ENCODE measurements at places on chromosomes 12 and 14.

DNA sequence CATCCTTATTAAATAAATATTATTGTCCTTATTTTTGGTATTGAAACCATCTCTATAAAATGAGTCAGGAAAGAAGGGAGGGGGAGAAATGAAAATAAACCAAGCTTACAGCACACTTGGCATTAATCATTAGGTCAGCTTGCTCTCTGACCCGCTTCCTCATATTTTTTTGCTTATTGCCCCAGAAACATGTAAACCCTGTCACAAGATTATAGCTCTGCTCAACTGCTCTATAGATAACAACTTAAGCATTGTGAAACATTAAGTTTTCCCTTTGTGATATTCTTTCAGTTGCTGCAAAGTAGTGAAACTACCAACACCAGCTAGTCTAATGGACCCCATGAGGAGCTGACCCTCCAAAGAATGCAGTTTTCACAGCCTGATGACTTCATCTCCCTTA is 819.5 kb downstream of the SLC16A7 start:
- DNase-seq, result no peak

GRCh38 chr12:71626768-71627167 is 36.9 kb downstream of the ZFC3H1 start:
- no peak for DNase-seq

DNA sequence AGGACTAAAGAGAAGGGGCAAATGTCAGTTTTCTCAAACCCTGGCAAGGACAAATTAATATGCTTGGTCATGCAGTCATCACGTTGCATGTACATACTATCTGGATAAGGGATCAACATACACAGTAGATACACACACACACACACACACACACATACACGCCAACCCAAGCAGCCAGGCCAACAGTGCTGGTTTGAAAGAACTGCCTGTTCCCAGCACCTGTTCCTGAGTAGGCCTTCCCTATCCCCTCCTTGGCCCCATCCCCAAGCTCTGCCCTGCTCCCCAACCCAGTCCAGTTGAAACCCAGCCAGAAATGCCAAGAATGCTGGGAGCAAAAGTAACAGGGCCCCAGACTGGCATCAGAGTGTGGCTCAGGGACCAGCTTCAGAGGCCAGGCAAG is 4.4 kb downstream of the ITGA7 start:
- no peak for DNase-seq

- DNase-seq, result no peak
Observed at GRCh38 chr14:23579311-23579630, 681 bp upstream of the JPH4 start.

- DNase-seq, result no peak
Observed at GRCh38 chr12:10075451-10075850, 23.3 kb downstream of the CLEC1A start.

DNA sequence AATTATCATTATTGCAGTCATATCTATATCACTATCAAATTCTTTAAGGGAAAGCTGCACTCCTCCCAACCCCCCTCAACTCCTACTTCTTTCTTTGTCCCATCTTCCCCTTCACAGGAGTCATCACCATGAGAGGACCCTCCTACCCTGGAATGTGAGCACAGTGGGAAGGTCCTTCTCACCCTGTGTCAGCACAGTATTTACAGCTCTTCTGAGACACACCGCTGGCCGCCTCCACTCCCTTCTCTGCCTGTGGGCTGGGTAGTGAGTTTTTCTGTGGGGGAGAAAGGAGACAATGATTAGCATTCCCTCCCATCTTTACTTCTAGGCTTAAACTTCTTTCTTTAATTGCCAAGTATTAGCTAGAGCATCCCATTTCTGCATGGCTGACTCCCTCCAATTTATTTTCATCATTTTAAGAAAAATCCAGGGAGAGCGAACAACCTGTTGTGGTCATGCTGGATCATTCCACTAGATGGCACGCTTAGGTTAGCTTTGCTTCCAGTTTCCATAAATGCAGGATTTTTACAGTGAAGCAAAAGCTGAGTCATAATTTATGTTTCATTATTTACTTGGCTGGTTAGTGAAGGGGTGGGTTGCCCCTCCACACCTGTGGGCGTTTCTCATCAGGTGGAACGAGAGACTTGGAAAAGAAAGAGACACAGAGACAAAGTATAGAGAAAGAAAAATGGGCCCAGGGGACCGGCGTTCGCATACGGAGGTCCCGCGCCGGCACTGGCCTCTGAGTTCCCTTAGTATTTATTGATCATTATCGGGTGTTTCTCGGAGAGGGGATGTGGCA is 188.5 kb downstream of the ALX1 start:
- DNase-seq, result peak; percentile 5

DNA sequence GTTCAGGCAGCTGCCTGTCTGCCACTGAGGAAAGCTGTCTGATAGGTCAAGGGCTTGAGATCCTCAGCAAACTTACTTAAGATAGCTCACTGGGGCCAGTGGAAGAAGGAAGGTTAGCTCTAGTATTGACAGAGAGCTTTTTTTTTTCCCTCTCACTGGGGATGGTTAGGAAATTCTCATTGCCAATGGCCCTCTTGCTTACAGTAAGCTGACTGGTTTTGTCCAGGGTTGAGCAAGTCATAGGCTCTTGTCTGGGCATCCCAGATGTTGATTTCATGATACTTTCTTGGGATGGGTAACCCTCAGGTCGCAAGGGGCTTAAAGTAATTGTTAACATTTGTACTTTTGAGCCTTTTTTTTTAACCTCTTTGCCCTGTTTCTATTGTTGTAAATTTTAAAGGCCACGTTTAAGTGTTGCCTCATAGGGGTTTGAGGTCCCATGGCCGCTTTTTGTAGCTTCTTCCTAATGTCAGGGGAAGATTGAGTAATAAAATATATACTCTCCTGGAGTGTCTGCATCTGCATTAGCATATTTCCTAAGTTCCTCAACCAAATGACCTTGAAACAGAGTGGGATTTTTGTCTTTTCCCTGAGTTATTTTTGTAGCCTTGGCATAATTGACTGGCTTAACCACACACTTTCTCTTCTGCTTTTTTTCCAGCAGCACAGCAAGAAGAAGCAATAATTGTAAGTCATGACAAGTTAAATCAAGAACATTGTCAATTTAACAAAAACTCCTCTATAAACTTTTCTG is 716.0 kb downstream of the LRFN5 start:
- DNase-seq, result no peak

GRCh38 chr14:79727900-79728299 is 483.4 kb downstream of the DIO2 start:
- no peak for DNase-seq

DNA sequence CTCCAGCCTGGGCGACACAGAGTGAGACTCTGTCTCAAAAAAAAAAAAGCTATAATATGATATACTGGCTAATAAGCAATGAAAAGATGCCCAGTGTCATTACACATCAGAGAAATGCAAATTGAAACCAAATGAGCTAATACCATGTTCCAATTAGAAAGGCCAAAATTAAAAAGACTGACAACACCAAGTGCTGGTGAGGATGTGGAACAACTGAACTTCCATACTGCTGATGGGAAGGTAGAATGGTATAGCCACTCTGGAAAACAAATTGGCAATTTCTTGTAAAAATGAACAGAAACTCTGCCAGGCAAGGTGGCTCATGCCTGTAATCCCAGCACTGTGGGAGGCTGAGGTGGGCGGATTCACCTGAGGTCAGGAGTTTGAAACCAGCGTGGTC is 8.5 kb upstream of the PHETA1 start:
- no peak for DNase-seq

DNA sequence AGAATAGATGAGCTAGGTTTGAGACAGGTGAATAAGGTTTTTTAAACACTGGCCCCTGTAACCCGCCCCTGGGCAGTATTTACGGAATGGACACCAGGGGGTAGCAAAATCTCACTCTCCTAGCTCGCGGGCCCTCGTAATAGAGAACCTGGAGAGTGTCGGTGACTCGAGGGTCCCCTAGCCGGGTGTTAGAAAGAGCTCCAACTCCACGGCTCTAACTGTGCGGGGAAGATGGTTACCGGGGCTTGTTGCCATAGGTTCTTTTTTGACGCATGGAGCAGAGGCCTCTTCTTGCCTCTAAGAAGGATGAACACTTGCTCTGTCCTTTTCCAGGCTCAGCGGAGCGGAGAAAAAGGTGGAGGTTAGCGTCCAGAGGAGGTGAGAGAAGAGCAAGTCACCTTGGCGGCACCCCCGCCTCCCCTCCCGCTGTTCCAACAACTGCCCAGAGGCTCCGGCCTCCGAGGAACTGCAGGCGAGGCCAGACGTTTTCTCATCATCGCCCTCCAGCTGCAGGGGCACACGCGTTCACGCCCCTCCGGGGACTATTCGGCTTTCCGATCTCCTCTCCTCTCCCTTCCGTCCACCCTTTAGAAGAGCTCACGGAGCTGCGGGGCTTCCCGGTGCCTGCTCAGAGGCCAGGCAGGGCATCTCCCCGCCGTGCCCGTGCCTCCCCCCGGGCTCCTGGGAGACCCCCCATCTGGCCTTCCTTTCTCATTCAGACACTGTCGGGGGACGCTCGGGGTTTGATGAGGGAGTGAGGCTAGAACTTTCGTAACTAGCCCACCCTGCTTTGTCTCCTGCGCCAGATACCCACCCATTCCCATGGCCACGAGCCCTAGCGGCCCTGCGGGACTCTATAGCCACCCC is 1.4 kb upstream of the ARHGEF40 start:
- peak; percentile 78 for DNase-seq

GRCh38 chr12:58313091-58313855 is 371.9 kb downstream of the ATP23 start:
- no peak for DNase-seq

- peak; percentile 39 for DNase-seq
Observed at GRCh38 chr12:12717586-12718380, 615 bp downstream of the CDKN1B start.
